ENCODE measurements at places on chromosomes 16 and 17.

- no peak for DNase-seq
These were observed 215.9 kb downstream of the SOX9 start for GRCh38 chr17:72336804-72337070.

GRCh38 chr17:67044016-67044772 lies at the start of gene CACNG1:
CACNG1 (plus strand) TSS chr17:67044554; CDS start chr17:67044661, 107 bp downstream.
- no peak for DNase-seq

GRCh38 chr17:4186357-4186881 lies 43.4 kb downstream of the CYB5D2 start:
- DNase-seq: no peak

DNA sequence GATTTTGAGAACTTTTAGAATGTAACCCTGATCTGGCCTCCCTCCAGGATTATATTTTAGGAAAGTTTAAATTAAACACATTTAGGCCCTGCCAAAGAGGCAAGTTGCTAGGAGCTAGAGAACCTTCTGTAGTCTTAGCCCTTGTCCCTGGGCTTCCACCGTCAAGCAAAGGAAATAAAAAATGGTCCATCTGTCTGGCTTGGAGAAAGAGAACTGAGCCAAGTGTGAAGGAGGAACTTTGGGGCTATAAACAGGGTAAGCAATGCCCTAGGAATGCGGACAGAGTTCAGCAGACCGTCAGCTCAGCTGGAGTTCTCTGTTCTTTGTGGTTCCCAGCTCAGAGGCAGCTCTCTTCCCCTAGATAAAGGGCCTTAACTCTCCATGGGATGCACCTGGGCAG lies 29.6 kb downstream of the RCVRN start:
- no peak for DNase-seq

DNA sequence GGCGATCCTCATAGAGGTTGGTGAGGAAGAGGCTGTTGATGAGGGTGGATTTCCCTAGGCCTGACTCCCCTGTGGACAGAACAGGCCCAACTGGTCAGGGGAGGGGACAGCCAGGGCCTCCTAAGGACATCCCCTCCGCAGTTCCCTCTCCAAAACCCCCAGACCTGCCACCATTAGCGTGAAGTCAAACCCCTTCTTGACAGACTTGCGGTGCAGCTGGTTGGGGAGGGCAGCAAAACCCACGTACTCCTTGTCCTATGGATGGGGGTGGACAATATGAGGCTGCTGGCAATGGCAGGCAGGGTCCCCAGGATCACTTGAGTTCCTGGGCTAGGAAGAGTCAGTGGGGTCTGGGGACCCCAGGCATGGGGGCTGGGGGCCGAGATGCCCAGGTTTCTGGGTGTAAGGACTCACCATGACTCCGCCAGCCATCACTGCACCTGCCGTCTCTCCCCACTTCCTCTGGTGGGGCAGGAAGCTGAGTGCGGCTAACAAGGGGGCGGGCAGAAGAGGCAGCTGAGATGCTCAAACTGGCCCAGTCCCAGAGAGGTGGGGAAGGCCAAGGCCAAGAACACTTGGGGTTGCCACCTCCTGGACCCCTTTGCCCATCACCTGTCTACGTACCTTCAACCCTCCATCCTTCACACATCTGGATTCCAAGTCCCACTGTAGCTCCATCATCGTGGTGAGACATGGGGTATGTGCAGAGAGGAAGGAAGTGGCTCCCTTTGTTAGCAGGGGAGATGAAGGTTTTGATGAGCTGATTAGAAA lies at the start of gene SEPTIN1:
SEPTIN1 (minus strand) TSS at position 451 of the 771 bp plus-strand sequence; CDS start at position 432, 19 bp downstream.
- DNase-seq: no peak

DNA sequence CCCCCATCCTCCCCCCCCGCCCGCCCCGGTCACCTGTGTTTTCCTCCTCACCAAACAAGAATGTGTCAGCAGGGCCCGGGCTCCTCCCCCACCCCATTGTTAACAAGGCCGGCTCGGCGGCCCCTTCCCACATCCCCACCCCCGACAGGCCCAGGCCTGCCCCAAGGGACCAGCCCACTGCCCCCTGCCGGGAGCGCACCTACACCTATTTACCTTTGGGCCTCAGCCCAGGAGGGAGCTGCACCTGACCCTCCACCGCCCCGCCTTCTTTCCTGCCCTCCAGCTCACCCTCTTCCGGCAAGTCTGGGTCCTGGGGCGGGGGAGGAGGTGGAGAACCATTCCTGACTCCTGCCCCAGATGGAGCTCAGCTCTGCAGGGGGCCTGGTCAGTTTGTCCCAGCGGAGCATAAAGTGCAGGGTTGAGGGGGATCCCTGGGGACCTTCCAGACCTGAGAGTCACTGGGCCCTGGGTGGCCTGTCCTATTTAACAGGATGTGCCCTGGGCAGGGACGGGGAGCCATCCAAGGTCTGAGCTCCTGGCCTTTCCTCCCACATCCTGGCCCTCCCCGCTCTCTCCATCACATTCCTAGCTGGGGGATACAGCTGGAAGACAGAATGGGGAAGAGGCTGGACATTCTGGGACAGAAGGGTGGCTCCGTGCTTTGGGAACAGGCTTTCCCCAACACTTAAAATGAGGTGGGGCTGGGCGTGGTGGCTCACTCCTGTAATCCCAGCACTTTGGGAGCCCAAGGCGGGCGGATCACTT lies 8.3 kb downstream of the FOXJ1 start:
- no peak for DNase-seq

- DNase-seq: peak; percentile 30
These were observed 148.4 kb downstream of the SLC39A11 start for GRCh38 chr17:72943826-72944689.

- no peak for DNase-seq
These were observed 5.2 kb upstream of the PKMYT1 start for GRCh38 chr16:2985462-2985861.

DNA sequence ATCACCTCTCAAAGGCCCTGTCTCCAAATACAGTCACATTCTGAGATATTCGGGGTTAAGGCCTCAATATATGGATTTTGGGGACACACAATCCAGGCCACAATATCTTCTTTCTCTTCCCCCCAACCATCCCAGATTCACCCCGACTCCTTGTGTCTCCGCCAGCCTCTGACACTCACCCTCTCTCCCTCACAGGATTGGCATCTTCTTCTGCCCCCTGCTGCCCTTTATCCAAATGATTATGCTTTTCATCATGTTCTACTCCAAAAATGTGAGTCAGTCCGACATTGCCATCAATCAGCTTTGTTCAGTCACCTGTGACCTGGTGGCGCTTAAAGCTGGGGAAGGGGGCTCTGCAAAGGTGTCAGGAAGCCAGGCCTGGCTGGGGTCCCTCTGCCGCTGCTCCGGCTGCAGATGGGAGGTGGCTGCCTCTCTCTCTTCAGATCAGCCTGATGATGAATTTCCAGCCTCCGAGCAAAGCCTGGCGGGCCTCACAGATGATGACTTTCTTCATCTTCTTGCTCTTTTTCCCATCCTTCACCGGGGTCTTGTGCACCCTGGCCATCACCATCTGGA lies 35.1 kb downstream of the GDE1 start:
- DNase-seq: no peak
